ENCODE measurements at places on chromosomes 2 and 18.

DNA sequence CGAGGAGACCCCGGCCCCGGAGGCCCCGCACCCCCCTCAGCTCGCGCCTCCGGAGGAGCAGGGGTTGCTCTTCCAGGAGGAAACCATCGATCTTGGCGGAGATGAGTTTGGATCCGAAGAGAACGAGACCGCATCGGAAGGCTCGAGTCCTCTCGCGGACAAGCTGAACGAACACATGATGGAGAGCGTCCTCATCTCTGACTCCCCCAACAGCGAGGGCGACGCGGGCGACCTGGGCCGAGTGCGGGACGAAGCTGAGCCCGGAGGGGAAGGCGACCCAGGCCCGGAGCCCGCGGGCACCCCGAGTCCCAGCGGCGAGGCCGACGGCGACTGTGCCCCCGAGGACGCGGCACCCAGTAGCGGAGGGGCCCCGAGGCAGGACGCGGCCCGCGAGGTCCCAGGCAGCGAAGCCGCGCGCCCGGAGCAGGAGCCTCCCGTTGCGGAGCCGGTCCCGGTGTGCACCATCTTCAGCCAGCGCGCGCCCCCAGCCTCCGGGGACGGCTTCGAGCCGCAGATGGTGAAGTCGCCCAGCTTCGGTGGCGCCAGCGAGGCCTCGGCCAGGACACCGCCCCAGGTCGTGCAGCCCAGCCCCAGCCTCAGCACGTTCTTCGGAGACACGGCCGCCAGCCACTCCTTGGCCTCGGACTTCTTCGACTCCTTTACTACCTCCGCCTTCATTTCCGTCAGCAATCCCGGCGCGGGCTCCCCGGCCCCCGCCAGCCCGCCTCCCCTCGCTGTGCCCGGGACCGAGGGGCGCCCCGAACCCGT lies 8.3 kb downstream of the TRAPPC12 start:
- peak; percentile 73 for DNase-seq

DNA sequence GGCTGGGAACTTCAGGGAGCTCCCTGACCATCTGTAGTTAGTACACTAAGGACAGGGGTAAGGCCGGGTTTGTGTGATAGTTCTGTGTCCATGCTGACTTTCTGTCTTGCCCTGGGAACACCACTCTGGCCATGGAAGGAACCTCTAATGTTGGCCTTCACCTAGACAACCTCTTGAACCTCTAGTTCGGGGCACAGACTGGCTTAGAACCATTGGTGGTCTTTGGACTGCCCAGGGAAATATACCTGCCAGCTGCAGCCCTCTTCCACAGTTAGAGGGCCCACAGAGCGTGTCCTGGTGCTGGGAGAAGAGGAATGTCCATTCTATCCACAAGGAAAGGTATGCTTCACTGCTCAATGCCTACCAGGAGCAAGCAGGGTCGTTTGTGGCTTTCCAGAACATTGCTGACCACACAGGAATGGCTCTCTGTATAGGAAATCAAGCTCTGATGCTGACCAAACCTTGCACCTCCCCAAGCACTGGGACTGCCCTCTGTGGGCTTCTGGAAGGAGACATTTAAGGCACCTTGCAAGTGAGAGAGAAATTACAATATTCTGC lies 318.8 kb upstream of the EPAS1 start:
- DNase-seq: no peak

GRCh38 chr2:238449241-238449640 lies 22.5 kb downstream of the ASB1 start:
- no peak for DNase-seq

GRCh38 chr2:66641685-66642084 lies 206.8 kb downstream of the MEIS1 start:
- DNase-seq: no peak

GRCh38 chr2:128681507-128681906 lies 362.8 kb upstream of the HS6ST1 start:
- no peak for DNase-seq

- DNase-seq: no peak
Observed at GRCh38 chr2:103288696-103289095, 526.9 kb downstream of the TMEM182 start.

DNA sequence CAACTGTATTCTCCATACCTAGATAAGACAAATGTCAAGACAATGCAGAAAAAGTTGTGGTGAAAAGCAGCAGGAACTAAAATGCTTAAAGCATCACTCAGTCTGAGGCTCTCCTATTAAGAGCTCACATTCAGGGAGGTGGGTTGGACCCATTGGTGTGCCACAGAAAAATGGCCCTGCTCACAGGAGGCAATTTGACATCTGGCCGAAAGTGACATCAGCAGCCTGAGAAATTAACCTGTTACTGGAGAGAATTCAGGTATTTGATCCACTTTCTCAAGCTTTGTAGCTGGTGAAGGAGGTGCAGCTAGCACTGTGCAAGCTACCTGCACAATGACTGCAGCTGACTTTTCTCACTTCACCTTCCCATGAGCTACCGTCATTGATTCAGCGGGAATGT lies 86.0 kb downstream of the TMEM247 start:
- no peak for DNase-seq

DNA sequence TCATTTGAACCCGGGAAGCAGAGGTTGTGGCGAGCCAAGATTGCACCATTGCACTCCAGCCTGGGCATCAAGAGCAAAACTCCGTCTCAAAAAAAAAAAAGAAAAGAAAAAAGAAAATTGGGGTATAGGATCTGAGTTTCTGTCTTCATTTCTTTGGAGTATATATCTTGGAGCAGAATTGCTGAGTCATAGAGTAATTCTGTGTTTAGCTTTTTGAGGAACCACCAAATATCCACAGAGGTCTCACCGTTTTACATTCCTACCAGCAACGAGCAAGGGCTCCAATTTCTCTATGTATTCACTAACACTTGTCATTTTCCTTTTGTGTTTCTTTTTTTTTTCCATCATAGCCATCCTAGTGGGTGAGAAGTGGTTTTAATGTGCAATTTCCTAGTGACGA lies 87.6 kb upstream of the TEX51 start:
- DNase-seq: no peak

DNA sequence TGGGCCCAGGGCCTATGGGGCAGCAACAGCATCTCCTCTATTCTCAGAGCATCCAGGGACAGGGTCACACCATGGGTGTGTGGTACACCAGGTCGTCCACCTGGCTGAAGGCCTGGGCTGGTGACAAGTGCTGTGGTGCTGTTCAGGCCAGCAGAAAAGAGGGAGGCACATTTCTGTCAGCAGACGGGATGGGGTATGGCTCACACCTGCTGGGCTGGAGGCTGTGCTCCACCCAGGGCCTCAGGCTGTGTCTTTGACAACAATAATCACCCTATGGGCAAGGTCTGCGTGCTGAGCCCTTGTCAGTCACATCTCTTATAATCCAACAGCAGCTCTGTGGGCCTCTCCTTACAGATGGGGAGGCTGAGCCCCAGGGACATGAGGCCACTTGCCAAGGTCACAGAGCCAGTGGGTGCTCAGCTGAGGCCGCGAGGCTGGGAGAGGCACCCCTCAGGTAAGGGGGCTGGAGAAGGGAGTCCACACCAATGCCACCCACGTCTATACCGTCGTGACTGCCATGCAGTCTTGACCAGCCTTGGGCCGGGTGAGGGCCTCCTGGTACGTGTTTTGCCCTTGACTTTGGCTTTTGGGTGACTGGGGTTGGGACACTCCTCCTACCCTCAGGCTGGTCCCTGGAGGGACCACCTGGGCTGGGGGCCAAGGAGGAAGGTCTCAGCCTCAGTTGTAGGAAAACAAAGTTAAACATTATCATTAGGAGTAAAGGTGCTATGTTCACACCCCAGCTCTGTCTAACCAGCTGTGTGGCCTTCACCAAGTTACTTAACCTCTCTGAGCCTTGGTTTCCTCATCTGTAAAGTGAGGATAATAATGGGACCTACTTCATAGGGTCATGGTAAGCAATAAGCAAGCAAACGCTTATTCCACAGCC lies 5.6 kb upstream of the HS6ST1 start:
- no peak for DNase-seq

DNA sequence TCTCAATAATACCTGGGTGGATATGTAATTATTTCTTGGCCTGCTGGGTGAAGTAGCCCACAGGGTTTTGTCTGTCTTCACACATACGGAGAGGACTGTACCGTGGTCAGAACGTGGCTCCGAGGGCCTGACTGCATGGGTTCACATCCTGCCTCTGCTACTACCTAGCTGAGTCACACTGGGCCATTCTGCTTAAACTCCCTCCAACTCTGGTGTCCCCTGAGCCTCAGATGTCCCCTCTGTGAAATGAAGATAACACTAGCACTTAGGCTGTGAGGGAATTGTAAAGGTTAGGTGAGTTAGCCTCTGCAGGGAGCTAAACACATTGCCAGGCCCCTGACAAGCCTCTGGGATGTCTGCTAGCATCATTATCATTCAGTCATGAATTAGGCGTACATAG lies 120.1 kb upstream of the NABP1 start:
- DNase-seq: no peak

DNA sequence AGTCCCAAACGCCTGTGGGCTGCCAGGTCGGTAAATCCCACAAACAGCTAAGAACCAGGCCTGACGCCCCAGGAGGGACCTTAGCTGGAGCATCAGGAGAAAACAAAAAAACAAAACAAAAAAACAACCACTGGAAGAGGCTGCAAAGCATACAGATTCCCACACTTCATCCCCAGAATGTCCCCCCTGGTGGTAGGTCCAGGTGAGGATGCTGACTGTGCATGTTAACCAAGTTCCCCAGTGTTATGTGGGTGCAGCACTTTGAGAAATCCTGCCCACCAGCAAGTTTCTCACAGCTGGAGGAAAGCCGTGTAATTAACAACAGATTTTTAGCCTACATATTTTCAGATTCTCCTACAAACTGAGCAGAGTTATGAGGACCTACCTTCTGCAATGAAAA lies 15.1 kb downstream of the ST3GAL5 start:
- DNase-seq: no peak

- DNase-seq: no peak
Observed at GRCh38 chr18:66210875-66211274, 393.0 kb downstream of the CDH19 start.

DNA sequence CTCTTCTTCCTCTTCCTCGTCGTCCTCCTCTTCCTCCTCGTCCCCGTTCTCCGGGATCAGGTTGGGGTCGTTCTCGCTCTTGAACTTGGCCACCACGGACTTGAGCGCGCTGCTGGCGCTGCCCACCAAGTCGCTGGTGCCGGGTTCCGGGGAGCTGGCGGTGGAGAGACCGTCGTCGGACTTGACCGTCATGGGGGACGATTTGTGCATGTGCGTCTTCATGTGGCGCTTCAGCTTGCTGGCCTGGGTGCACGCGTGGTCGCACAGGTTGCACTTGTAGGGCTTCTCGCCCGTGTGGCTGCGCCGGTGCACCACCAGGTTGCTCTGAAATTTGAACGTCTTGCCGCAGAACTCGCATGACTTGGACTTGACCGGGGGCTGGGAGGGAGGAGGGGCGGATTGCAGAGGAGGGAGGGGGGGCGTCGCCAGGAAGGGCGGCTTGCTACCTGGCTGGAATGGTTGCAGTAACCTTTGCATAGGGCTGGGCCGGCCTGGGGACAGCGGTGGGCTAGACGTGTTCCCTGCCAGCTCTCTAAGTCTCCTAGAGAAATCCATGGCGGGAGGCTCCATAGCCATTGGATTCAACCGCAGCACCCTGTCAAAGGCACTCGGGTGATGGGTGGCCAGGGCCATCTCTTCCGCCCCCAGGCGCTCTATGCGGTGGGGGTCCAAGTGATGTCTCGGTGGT lies 91.9 kb downstream of the BCL11A start:
- DNase-seq: no peak

DNA sequence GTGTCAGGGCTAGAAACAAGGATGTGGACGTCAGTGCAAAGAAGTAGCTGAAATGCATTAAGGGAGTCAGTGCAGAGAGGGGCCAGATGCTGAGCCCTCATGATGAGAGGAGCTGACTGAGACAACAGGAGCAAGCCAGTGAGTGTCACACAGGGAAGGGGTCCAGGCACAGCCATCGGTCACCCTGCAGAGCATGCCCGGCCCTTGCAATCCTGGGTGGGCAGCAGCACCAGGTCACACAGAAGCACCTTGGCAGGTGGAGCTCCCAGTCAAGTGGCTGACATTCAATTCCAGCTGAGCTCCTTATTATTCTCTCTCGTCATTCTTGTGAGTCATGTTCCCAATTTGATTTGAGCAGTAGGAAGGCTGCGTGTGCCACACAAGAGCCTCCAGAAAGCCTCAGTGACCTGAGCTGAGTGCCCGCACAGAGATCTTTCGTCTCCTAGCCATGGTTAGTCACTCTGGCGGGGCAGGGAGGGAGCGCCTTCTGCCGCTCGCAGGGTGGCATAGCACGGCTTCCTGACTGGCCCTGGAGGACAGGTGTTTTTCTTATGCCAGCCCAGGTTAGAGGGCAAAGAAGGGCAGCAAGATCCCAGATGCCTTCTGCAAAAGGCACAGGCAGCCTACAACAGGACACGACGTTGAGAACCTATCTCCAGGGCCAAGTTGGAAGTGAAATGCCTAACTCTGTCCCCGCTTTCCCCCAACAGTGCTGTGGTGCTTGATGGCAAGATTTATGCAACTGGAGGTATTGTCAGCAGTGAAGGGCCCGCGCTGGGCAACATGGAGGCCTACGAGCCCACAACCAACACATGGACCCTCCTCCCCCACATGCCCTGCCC lies 220.9 kb downstream of the ATAD2B start:
- no peak for DNase-seq

DNA sequence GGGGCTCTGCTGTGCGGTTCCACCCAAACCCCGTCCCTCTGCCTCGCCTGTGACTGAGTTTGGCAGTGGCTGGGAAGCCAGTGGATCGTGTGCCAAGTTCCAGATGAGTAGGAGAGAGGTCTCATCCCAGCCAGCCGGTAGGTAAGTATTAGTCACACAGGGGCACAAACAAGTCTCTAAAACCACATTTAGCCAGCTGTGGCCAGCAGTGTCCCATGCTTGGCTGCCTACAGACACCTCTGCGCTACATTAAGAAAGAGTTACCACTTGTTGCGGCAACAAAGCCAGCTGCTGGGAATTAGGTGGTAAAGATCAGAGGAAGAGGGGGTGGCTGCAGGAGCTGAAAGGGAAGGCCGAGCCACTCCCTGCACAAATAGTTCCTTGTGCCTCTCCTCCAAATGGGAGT lies 81.2 kb downstream of the GATA6 start:
- no peak for DNase-seq

DNA sequence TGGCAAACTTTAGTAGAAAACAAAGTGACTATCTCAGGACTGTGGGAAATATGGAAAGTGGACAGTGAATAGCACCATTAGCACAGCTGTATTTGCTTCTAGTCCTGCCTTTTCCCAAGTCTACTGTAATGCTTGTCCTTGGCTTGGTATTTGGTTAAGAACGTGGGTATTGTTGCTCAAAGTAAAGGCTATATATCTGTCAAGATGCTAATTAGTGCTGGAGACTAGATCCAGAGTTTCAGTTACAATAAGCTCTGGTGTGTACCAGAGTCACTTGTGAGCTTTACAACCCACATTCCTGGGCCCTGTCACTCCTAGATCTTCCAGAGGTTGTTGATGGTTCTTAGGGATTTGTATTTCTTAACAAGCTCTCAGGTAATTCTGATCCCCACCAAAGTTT lies 313.6 kb downstream of the SLC8A1 start:
- no peak for DNase-seq

- no peak for DNase-seq
Observed at GRCh38 chr2:99088017-99088416, 53.5 kb upstream of the C2orf15 start.

Measured in posterior cingulate gyrus (tissue), 11 donors.